ENCODE measurements at places on chromosomes 3 and 15.

GRCh38 chr3:62874711-62875557, at the start of gene CADPS:
Gene CADPS, minus strand, starts transcription at chr3:62875416. Its CDS starts 387 bp downstream, at chr3:62875029.
- DNase-seq = no peak

GRCh38 chr15:66878761-66879160, 176.7 kb downstream of the SMAD6 start:
- DNase-seq = no peak

GRCh38 chr3:24306518-24306917, 188.1 kb downstream of the THRB start:
- DNase-seq = no peak

- no peak for DNase-seq
Observed at GRCh38 chr3:170424879-170425278, 6.2 kb downstream of the CLDN11 start.

- DNase-seq = no peak
Observed at GRCh38 chr15:74196175-74196574, 6.4 kb downstream of the STRA6 start.

DNA sequence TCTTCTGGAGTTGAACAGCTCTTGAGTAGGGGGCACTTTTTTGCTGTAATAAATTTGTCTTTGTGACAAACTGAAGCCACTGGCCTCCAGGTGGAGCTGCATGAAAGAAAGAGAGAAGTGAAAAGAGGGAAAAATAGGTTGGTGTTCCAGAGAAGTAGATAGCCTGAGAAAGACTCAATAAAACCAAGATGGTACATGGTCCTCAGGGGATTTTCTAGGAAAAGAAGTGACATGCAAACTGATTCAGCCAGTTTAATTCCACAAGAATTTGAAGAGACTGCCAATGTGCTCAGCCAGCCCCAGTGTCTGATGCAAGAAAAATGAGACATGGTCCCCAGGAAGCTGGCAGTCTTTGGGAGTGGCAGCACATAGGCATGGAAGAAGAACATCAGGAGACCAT, 152.7 kb downstream of the CD47 start:
- no peak for DNase-seq

GRCh38 chr15:73925848-73926218, 429 bp upstream of the LOXL1 start:
- DNase-seq = no peak

DNA sequence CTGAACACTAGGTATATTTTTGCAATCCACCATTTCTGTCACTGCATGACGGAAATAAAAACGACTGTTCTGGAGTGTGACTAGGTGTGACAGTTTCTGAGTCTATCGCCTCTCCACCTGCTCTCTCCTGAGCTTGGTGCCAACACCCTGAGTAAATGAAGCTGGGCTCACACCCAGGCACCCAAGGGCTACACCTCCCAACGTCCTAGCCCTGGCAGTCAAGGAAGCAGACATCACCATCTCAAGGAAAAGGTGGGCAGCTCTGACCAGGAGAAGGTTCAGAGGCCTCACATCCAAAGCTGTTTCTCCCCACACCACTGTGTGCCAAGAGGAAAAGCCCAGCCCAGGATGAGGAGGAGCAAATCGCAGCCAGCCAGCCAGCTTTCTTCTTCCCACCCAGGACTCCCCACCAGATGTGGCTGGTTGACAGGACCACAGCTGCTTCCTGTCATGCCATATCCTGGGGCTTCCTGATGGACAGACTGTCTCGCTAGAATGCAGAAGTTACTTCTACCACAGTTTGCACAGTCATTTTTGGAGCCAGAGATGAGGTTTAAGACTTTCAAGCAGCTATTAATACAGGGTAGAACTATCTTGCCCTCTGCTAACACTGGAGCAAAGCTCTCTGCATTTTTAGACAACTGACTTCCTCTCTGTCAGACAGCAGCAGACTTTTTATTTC, 3.3 kb downstream of the SCAMP2 start:
- peak; percentile 94 for DNase-seq

DNA sequence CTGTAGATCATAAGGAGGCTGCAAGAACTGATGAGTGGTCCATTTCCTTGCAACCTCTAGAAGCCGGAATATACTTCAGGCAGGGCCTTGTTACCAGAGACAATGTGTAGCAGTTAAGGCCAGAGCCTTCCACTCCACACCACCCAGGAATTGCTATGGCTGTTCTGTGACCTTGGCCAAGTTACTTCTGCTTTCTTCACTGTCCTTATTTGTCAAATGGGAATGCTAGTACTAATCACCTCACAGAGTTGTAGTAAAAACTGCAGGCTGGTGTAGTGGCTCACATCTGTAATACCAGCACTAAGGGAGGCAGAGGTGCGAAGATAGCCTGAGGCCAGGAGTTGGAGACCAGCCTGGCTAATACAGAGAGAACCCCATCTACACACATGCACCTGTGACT, 28.7 kb upstream of the RPN1 start:
- DNase-seq = no peak

DNA sequence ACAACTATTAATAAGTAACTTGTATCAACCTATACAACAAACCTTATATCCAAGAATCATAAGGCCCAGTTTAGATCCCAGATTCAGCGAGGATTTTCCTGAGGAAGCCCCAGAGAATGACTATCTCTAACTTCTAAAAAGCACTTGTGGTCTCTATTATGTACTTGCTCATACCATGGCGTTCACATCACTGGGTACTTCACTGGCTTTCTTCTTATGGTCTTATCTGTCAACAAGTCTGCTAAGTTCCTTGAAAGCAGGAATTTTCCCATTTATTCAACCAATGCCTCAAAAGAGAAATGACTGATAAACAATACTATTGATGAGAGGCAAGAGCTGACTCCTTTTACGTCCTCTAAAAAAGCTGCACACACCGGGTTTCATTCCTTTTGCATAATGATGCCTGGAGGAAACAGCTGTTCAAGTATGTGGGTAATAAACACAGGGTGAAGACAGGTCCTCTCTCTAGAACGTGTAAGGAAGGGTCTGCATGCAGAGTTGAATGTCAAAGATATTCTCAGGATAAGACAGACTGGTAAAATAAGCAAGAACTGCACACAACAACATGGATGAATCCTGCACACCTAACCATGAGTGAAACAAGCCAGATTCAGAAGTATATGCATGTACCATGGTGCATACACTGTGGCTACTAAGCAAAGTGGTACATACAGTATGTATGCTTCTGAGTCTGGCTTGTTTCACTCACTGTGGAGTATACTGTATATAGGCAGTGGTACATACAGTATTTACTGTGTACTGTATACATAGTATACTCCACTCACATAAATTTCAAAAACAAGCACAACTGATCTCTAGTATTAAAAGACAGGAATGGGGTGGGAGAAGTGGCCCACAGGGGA, 408.7 kb downstream of the SHQ1 start:
- no peak for DNase-seq

DNA sequence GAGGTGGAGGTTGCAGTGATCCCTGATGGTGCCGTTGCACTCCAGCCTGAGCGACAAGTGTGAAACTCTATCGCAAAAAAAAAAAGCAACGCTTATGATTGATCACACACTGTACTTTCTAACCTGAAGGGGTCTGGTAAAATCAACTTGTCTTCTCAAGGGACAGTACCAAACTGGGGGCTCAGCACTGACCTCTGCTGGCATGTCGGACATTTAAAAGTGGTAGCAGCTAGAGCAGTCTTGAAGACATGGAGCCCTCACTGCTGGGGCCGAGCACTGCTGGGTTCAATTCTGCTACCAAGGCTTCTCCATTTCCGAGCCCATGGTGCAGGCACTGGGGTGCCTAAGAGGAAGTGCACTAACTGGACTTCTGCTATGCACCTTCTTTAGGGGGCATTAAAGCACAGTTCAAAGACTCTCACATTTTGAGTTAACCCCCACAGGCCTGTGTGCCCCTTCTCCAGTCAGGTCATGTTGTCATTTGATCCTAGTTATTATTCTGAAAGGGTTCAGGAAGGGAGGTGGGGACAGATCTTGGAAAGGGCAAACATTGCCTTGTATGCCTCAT, 26.4 kb upstream of the LAMP3 start:
- peak; percentile 31 for DNase-seq

DNA sequence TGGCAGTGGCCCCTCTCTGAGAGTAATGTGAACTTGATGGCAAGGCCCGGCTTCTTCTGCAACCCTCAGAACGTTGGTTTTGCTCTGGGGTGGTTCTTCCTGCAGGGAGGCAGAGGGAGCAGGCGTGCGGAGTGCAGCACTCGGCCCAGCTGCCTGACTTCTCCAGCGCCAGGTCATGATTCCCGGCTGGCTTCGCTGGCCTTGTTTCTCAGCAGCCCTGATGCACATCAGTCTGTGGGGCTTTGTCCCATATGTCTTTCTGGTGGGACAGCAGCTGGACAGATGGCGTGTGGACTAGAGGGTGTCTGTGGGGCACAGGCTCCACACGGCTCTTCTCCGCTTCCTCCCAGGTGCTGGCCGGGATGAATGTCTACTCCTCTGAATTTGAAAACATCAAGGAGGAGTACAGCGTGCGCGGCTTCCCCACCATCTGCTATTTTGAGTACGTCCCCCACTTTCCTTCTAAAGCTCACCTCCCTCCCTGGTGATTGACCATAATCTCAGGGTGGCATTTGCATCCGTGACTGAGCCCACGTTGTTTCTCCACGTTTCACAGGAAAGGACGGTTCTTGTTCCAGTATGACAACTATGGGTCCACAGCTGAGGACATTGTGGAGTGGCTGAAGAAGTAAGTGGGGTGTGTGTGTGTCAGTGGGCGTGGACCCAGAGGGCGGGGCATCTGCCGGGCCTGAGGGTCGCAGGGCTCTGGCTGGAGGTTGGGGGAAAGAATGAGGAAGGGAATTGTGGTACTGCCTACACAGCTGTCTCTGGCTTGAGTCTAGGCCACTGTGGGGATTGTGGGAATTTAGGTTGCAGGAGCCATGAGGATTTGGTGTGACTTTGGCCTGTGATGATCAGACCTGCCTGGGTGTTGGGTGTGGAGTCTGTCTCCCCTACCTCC, 57.1 kb downstream of the PDIA5 start:
- DNase-seq = no peak

GRCh38 chr3:192825216-192825615, 92.4 kb downstream of the MB21D2 start:
- DNase-seq = no peak

- DNase-seq = peak; percentile 88
Observed at GRCh38 chr3:20060974-20061685, 20.9 kb downstream of the KAT2B start.

- DNase-seq = no peak
Observed at GRCh38 chr3:17707813-17708543, 34.5 kb downstream of the TBC1D5 start.

DNA sequence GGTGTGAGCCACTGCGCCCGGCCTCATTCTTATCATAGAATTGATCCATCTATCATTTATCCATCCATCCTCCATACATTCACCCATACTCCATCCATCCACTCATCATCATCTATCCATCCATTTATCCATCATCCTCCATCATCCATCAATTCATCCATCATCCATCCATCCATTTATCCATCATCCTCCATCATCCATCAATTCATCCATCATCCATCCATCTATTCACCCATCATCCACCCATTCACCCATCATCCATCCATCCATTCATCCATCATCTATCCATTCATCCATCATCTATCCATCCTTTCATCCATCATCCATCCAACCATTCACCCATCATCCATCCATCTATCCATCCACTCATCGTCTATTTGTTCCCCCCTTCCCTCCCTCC, 3.7 kb downstream of the TM6SF1 start:
- no peak for DNase-seq

DNA sequence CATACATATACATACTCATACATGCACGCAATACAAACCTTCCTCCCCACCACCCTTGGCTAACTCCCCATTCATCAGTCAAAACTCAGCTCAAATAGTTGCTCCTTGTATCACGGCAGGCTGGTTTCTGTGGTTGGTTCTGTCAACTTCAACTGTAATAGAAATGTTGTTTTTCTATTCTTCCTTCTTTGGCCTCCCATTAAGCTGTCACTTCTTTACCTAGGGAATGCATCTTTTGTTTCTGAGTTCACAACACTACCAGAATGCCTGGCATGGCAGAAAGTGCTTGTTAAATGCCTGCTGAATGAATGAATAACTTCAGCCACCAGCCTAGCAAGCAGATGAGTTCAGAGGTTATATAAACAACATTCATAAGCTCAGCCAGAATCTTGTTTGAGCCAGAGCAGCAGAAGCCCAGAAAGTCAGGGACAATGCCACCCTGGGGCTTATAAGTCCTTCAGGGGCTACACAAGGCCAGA, 63.1 kb downstream of the B3GALNT1 start:
- no peak for DNase-seq

DNA sequence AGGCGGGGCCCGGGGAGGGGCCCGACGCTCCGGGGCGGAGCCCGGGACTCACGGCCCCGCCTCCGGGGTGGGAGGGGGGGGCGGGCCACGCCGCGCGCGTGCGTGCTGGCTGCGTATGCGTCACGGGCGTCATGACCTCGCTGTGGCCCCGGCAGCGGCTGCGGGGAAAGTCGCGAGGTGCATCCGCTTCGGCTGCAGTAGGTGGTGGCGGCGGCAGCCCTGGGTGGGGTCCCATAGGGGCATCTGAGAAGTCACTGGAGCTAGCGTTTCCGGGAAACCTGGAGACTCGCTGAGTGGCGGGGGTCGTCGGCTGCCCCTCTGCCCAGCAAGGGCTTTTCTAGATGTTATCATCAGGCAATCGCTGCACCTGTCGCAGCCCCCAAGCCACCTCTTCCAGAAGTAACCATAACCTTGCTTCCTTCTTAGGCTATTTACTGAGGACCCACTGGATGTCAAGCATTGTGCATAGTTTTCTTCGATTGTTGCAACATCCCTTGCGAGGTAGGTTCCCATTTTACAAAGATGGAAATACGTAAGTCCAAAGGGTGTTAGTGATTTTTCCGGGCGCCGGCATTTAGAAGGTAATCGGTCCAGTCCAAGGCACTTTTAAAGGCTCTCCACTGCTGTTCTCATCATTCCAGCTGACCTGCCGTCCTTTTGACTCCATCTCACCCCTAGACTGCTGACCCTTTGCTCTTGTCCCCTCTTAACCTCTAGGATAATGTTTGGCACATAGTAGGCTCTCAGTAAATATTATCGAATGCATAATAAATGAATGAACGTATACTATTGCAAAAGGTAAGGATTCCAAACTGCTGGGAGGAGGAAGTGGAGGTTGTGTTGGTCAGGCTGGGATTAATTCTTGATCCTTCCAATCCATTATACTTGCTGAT, at the start of gene GDPGP1:
TSS of gene GDPGP1 (plus strand) at position 114 of the 893 bp plus-strand sequence. CDS start 6,700 bp downstream, outside the sequence.
- DNase-seq = no peak

DNA sequence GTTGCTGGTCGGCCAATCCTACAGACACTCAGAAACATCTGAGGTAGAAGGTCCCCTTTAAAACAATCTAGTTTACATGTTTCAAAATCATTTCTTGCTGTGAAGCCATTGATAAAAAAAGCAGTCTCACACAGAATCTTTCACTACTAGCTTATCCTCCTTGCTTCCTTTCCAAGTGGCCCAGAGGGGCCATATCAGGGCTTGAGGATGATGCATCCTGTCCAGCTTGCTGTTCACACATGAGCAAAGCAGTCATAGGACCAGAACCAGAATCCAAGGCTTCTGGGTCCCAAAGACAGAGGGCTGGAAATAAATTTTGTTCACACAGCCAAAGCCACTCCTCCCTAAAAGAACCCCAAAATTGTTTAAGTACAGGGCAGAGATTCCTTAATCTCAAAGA, 9.2 kb upstream of the LYZL4 start:
- no peak for DNase-seq
